Fibroblast of the conjunctiva (primary cell): ENCODE measurements at places on chromosomes 12 and 14.

GRCh38 chr12:91618281-91618680 is 435.7 kb upstream of the DCN start:
- DNase-seq, result no peak

- no peak for DNase-seq
Measured at GRCh38 chr12:14846876-14847580, 3.7 kb upstream of the ART4 start.

DNA sequence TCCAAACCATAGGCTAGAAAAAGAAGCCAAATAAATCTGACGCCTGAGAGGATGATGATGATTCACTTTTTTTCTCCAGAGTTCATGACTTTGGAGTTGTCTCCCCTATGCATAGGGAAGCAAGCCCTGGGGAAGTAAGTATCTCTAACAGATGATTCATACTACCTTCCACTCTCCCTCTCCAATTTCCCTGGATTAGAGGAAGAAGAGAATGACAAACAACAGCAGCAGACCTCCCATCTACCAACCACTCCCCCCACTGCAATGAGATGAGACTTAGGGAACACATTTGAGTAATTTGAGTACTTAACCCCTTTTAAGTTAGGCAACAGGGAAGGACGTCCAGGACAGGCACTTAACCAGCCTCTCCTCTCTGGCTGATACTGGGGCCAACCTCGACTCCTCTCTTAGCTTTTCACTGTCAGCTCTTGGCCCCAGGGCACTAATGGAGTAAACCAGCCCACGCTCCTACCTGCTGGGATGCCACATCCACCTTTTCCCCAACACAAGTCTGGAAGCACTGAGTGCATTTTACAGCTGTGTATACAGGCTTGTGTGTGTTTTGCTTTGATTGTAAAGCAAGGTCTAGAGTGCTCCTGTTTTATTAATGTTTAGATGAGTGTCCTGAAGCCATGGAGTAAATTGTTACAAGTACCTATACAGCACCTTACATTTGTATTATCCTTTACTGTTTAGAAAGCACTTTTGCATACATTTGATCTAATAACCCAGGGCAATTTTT is 180.7 kb downstream of the PHLDA1 start:
- DNase-seq, result peak; percentile 31

DNA sequence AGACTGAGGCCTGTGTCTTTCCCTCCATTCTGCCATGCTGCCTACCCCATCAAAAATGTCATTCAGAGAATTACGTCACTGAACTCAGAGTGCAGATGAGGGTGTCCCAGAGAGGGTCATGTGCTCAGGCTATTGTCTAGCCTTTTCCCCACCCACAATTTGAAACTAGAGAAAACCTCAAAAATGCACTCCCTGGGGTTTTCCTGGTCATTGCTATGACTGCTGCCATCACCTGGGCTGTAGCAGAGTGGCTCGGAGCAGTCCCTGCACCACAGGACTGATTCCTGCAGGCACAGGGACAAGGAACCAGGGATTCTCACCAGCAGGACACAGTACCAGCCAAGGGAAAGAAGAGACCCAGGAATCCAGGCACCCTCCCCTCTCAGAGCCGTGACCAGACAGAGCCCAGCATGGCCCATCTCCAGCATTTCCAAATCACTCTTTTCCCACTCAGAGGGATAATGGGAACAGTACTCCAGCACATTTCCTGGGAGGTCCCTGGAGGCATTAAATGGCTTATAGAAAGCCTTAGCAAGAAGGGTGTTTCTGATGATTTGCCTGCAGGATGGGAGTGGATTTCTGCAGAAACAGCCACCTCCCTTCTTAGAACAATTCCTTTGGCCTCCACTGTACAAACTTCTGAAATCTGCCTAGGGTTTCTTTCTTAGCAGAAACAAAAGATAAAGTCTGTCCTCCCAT is 45.9 kb downstream of the VWF start:
- no peak for DNase-seq

DNA sequence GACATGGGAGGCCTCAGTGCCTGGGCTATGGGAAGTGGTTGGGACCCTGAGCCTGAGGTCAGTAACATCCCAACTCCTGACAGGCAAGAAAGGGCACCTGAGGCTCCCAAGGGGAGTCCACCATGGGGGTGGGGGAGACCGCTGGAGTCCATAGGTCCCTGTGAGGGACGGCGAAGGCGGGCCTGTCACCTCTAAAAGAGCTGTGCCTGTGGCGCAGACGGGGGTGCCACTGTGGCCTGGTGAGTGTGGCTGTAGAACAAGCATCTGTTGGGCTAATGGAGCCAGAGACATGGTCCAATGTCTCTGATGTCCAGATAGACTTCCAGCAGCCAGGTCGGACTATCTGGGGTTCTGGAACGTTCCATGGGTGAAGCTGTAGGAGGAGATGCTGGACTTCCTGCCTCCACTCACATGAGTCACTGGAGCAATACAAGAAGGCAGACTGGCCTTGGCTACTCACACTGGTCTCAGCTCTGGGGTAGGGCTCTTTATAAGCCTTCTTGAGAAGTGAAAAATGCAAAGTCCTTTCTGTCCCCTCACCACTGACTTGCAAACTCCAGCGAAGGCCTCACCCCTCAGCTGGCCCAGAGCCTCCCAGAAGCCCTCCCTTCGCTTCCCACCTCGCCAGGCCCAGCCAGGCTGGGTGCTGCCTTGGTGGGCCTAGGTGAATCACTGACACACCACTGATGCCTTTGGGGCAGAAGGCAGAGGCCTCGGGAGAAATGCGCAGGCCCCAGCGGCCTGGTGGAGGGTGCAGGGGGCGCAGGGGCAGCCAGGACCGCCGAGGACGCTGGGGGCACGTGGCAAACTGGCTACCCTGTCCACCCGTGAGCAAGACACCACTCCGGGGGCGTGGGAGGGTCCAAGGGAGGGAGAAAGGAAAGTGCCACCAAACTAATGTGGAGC is 1.1 kb upstream of the TRAF3 start:
- DNase-seq, result peak; percentile 29

DNA sequence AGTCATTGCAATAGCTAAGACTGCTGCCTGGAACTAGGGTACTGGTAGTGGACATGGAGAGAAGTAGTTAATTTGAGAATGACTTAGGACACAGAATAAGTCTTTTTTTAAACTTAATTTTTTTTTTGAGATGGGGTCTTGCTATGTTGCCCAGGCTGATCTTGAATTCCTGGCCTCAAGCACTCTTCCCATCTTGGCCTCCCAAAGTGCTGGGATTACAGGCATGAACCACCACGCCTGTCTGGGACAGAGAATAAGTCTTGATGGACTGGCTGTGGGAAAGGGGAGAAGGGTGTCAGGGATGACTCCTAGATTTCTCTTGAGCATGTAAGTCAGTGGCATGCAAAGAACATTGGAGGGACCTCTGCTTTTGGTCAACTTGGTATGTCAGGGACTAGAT is 42.9 kb downstream of the LIN52 start:
- no peak for DNase-seq

GRCh38 chr14:70935135-70935534 is 27.9 kb downstream of the PCNX1 start:
- DNase-seq, result no peak

- no peak for DNase-seq
Measured at GRCh38 chr14:80663541-80663940, 278.0 kb downstream of the CEP128 start.

- no peak for DNase-seq
Measured at GRCh38 chr14:82511399-82511798, 977.7 kb upstream of the SEL1L start.

DNA sequence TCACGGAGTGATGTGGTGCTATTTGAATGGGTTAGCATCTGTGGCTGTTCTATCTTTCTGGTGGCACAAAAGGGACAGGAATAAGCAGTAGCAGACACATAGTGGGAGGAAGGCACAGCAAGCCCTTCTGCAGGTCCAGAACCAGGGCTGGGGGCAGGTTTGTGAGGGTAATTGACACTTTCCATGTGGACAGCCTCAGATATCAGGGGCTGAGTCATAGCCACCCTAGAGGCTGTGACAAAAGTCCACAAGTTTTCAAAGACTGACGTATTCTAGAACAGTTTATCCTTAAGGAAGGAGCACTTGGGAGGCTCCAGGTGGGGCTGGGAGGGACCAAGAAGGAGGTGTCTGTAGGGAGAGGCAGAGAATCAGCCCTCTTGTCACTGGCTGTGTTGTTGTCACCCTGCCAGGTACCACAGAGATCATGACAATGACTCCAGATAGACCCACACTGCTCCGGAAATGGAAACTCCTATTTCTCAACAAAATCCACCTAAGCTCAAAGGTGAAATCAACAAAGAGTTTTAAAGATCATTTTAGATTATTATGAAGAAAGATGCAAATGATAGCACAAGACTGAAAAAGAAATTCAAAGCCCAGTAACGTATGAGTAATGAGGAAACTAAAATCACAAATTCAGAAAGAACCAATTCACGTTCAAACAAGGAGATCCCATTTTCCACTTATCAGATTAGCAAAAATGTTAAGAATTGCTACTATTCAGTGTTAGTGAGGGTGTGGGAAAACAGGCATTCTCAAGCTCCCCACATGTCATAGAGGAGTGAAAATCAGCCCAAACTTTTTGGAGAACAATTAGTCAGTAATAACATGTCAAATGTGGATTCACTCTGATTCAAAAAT is 48.3 kb downstream of the NFKBIA start:
- no peak for DNase-seq

DNA sequence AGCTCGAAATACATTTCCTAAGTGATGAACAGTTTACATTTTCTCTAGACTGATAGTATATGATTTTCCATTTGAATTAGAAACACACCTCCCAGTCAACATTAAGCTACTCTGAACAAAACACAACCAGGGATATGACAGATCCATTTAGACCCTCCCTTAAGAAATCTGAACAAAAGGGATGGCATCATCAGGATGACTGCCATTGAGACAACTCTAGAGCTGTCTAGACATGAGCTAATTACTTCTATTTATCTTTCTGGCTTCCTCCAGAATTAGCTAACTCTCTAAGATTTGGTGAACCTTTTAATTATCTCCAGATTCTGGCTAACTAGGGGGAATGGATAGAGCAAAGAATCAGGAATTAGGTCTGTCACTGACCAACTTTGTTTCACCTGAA is 92.9 kb upstream of the IGF1 start:
- no peak for DNase-seq

- DNase-seq, result no peak
Measured at GRCh38 chr12:101866615-101867373, 10.6 kb upstream of the DRAM1 start.

DNA sequence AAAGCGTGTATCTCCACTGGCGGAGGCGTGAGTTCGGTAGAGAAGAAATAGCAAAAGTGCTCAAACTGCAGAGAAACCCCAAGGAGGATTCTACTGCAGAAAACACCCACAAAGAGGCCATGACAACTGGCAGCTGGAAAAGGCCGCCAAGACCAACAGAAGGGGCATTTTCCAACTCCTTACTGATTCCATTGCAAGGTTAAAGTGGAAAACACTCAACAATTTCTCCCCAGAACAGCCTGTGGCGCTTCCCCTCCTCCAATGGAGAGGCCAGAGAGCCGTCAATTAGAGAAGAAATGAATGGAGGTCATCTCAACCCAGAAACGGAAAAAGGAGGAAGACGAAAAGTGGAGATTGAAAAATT is 618 bp upstream of the ANKRD52 start:
- DNase-seq, result no peak

- DNase-seq, result no peak
Measured at GRCh38 chr14:54659365-54659764, 92.4 kb downstream of the SAMD4A start.

GRCh38 chr12:124520265-124520701 is 47.1 kb downstream of the NCOR2 start:
- peak; percentile 18 for DNase-seq

DNA sequence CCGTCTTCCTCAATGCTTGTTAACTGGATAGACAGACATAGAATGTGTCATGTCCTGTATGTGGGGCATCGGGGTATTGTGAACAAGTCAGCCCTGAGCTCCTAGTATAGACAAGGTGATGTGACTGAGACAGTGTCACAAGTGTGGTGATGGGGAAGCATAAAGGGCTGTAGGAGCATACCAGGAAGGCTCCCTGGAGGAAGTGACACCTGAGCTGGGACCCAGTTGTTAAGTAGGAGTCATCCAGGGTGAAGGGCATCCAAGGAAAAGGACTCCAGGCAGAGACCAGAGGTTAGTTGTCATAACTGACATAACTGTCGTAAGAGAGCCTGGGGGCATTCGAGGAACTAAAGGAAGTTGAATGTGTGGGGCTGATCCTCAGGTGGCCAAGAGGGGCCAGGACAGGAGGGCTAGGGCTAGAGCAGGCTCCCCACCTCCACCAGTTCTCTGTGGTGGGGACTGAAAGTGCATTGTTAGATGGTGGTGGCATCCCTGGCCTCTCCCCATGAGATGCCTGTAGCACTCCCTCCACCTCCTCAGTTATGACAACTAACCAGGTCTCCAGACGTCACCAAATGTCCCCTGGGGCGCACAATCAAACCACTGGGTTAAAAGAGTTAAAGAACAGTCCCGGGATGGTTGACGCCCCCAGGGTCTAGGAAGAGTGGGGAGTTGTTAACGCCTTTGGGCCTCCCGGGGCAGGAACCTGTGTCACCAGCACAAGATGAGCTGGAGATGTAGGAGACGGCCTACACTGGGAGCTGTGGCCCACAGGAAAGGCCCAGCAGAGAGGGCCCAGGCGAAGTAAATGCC is 2.4 kb downstream of the FICD start:
- no peak for DNase-seq

- DNase-seq, result no peak
Measured at GRCh38 chr14:39582028-39582654, 149.9 kb upstream of the FBXO33 start.

DNA sequence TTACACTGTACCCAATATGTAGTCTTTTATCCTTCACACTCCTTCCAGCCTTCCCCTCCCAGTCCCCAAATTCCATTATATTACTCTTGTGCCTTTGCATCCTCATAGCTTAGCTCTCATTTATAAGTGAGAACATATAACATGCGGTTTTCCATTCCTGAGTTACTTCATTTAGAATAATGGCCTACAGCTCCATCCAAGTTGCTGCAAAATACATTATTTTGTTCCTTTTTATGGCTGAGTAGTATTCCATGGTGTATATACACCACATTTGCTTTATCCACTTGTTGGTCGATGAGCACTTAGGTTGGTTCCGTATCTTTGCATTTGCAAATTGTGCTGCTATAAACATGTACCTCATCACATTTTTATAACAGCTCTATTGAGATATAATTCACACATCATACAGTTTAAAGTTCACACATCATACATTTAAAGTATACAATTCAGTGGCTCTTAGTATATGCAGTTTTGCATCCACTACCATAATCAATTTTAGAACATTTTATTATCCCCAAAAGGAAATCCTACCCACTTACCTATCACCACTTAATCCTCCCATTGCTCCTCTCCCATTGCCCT is 23.5 kb downstream of the RBMS2 start:
- DNase-seq, result no peak

DNA sequence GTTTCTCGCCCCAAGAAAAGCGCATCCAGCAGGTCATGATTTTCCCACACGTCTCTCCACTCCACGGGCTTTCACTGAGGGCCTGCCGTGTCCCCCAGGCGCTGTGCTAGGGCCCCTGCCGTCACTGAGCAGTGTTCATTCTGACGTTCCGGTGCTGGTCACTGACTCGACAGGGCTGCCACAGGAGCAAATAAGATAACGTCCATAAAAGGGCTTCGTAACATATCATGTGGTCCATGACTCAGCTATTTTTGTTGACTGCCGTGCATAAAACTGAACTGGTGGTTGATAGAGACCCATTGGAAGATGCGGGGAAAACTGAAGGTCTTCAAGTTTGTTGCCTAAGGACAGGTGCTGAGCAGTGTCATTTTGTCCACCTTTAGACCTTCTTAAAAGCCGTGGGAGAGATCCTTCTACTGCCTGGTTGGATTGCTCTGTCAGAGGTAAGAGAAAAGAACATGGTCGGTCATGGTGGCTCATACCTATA is 46.3 kb downstream of the ADGRD1 start:
- DNase-seq, result no peak
